Large intestine (tissue), 12 donors: ENCODE measurements at places on chromosomes 12 and 14.
A peak's percentile ranks its signal among the peaks of the same experiment; 100 is the strongest.

- no peak for DNase-seq
These were observed 52.4 kb downstream of the ANAPC7 start for GRCh38 chr12:110351119-110351518.

DNA sequence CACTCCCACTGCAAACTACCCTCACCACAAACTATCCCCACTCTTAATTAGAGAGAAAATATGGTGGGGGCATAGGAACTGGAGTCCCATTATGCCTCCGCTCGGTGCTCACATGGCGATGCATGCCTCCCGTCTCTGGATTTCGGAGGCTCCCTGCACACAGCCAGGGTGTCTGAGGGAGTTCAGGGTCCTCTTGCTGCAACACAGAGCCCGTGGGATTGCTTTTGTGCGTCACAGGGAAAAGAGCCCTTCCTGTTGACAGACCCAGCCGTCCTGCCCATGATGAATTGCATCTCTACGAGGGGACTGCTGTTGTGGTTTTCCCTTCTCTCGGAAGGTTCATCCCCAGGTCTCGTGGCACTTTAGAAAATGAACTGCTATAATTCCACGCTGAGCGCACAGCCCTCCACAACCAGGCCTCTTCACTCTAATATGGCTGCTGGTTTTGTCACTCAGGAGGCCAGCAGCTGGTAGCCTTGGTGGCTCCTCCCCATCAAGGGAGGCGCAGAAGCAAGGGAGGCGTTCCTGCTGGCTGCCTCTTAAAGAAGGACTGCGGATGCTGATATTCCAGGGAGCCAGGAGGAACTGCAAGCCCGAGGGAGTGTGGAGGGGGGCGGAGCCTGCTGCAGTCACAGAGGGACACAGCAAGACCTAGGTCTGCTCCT is 158.0 kb downstream of the KCNA5 start:
- DNase-seq = peak; percentile 38

- DNase-seq = no peak
These were observed 554 bp upstream of the DEGS2 start for GRCh38 chr14:100159865-100160533.

- DNase-seq = peak; percentile 70
These were observed 22.9 kb downstream of the JKAMP start for GRCh38 chr14:59507063-59507751.

- no peak for DNase-seq
These were observed 9.4 kb downstream of the TNFRSF1A start for GRCh38 chr12:6332459-6332858.
